ENCODE measurements at places on chromosomes 5 and 9. TPM values are rescaled to one million over a fixed set of nuclear protein-coding genes. Genes with fewer than 3 reads are reported as not detected.
A peak's percentile ranks its signal among the peaks of the same experiment; 100 is the strongest.

GRCh38 chr9:123914517-123915196, 15.3 kb downstream of the DENND1A start:
- no peak for DNase-seq

GRCh38 chr5:167029488-167029887, 1262.0 kb upstream of the WWC1 start:
- DNase-seq = no peak

- no peak for DNase-seq
Measured at GRCh38 chr9:83471241-83471640, 67.0 kb downstream of the FRMD3 start.

DNA sequence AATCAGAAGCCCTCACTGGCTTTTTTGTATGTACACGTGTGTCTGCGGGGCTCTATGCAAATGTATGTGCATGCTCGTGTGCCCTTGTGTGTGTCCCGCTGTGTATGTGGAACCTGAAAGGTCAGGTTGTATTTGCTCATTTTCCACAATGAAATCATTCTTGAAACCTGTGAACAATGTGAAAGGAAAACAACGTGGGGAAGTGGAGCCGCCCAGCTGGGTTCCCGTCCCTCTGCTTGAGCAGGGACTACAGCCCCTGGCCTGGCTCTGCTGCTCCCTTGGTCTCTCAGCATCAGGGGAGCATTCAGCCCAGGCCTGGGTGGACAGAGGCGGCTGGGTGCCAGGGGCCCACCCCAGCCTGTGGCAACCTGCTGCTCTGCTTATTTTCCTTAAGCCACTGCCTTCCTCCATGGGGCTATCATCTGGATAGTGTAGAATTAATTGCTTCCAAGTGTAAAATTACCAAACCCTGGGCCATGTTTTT, 3.0 kb downstream of the ECSCR start:
- peak; percentile 35 for DNase-seq

DNA sequence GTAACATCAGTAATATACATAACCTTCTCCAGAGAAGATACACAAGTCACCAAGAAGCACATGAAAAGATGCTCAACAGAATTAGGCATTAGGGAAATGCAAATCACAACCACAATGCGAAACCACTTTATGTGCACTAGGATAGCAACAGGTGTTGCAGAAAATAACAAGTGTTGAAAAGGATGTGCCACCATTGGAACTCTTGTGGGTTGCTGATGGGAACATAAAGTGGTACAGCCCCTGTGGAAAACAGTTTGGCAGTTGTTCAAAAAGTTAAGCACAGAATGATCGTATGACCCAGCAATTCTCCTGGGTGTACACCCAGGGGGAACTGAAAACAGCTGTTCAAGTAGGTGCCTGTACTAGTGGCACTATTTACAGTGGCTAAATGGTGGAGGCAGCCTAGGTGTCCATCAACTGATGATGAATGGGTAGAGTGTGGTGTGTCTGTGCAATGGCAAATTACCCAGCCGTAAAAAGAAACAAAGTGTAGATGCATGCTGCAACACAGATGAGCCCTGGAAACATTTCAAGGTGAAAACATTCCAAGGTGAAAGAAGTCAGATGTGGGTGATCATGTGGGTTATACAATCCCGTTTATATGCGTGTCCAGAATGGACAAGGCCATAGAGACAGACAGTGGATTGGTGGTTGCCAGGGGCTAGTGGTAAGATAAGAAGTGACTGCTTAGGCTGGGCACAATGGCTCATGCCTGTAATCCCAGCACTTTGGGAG, 27.2 kb downstream of the CCDC69 start:
- no peak for DNase-seq

- DNase-seq = no peak
Measured at GRCh38 chr5:112412346-112412745, 6.7 kb downstream of the EPB41L4A start.

DNA sequence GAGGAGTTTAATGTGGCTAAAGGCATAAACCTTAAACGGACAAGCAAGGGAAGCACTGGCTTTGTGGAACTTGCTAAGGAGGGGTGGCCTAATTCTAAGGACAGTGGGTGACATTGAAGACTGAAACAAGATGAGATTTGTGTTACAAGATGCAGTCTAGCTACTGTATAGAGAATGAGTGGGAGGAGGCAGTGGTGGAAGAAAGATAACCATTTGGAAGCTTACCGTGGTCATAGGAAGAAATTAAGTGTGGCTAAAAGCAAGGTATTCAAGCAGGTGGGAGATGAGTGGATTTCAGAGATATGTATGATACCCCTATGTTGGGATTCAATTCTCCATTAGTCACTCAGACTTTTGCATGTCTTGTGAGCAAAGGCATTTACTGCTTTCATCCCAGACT, 4.6 kb downstream of the PAM start:
- DNase-seq = no peak

DNA sequence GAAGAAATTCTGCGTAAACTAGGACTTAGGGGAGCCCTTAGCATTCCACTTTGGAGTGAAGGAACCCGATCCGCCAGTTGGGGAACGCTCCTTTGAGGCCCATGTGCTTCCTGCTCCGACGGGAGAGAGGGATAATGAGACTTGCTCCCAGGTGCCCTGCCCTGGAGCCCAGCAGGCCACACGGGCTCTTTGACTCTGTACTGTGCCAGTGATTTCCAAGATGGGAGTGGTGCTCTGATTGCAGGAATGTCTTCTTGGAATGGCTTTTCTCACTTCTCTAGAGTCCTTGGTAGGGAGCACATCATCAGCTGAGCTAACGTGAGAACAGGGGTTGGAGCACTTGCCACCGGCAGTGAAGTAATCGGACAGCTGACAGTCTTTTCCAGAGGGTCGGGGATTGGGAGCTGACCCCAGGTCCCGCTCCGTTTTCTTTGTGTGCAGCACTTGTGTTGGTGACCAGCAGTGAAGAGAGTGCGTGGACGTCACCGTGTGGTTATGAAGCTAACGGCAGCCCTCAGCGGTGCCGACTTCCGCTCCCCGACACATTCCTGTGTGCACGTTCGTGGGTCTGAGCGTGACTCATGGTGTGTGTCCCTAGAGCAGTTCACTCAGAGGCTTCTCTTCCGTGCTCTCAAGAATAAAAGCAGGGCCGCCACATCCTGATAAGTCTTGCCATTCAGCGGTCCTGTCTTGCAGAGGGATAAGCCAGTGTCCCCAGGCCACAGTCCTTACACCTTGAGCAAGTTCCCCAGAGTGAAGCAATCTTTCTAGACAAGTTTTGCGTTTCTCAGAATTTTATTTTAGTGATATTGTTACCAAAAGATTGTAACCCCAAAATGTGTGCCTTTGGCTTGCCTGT, 25.6 kb downstream of the ABL1 start:
- peak; percentile 83 for DNase-seq

DNA sequence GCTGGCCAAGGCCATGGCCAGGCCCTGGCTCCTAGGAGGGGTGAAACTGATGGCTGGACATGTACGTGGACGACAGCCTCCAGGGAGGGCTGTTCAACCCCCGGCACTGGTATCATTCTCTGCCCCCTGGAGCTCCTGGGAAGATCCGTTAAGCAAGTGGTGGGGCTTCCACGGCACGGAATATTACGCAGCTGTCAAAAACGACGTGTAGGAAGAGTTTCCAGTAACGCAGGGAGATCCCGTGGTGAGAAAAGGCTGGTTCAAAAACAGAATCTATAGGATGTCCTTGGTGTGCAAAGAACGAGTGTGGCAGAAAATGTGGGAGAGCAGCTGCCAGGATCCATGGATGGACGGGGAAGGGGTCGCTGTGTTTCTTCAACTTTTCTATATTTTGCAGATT, 36.3 kb upstream of the TMEM250 start:
- DNase-seq = no peak

- no peak for DNase-seq
Measured at GRCh38 chr5:82360022-82360421, 81.9 kb upstream of the RPS23 start.

- DNase-seq = no peak
Measured at GRCh38 chr5:10836986-10837385, 76.0 kb upstream of the DAP start.

DNA sequence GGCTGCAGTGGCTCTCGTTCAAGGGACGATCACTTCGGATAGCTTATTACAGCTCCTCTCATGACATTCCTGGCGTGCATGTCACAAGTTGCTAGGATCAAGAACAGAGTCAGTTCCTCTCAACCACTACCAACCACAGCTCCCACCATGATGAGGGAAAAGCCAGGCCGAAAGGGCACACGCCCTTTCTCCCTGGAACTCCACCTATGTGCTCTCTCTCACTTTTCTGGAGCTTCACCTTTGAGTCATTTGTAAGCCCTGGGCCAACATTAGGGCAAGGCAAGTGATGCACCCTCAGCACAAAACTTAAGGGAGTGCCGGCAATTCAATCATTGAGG, 1.6 kb downstream of the SPACA9 start:
- DNase-seq = no peak

- DNase-seq = no peak
Measured at GRCh38 chr5:42887575-42887974, 75.9 kb upstream of the SELENOP start.

GRCh38 chr9:110447476-110447875, 109.8 kb upstream of the TXNDC8 start:
- no peak for DNase-seq

DNA sequence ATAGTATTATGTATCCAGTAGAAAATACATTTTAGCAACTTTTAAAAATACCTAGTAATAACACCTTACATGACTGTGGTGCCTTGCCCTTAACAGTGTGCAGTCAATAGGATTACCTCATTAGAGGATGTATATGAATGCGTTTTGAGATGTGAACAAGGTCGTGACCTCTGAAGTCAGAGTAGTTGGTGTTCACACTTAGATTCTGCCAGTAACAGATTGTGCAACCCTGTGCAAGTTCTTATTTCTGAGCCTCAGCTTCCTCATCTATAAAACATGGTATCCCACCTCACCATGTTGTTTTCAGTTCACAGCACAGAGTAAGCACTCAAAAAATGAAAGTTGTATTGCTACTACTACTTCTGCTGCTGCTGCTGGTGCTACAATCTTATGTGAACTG, 347.3 kb downstream of the KDM4C start:
- DNase-seq = no peak

- no peak for DNase-seq
Measured at GRCh38 chr5:39755986-39756385, 331.2 kb upstream of the DAB2 start.

DNA sequence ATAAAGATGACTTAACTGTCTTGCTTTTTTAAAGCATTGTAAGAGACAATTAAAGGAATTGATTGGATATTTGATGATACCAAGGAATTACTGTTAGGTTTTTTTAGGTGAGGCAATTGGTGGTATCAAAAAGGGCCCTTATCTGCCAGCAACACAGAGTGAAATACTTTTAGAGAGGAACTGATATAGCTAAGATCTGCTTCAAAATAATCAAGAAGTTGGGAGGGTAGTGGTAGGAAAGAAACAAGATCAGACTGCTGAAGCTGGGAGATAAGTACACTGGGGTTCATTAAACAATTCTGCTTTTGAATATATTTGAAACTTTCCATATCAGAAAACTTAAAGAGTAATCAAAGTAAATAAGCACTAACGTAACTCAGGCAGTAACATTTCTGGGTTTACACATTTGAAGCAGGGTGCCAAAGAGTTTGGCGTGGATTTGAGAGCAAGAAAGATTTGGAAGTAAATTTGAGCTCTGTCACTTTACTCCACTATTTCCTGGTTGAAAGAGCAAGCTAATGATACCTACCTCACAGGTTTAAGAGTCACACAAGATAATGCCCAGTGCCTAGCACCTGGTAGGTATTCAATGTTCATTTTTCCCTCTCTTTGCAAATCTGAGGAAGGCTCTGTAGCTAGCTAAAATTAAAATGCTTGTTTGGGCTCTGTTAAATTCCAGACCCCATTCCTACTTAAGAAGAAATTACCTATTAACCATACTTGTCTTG, 6.9 kb downstream of the ERMP1 start:
- no peak for DNase-seq

DNA sequence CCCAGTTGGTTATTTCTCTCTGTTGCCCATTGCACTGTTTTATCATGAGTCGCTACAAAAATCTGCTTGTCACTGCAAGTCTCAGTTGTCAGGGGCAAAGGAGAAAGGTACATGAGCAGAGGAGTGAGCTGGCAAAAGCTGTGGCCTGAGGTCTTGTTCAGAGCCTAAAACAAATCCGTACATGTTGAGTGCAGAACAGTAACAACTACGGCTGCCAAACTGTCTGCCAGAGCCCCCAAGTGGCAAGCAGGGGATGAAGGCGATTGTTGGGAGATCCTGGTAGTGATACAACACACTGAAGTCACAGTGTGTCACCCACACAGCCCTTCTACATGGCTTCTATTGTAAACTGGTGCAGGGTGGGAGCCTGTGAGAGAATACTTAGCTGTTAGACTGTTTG, 50.9 kb downstream of the BRINP1 start:
- no peak for DNase-seq

- DNase-seq = peak; percentile 38
Measured at GRCh38 chr9:120434532-120434931, 145.4 kb downstream of the CDK5RAP2 start.

DNA sequence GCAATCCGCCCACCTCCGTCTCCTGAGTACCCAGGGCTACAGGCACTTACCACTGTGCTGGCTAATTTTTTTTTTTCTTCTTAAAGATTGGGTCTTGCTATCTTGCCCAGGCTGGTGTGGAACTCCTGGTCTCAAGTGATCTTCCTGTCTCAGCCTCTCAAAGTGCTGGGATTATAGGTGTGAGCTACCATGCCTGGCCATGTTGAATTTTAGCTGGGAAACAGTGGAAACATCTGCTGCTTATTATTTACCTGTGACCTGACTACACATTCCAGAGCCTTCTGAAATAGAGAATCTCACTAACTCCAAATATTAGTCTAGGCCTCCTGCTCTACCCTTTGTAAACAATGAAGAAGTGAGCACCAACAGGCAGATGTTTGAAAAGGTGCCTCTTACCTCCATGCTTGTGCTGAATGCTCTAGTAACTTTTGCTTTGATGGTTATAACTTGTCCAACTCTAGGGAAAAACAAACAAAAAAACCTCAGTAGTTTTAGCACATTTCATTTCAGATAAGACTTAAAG, 22.5 kb downstream of the ACOT12 start:
- DNase-seq = no peak

DNA sequence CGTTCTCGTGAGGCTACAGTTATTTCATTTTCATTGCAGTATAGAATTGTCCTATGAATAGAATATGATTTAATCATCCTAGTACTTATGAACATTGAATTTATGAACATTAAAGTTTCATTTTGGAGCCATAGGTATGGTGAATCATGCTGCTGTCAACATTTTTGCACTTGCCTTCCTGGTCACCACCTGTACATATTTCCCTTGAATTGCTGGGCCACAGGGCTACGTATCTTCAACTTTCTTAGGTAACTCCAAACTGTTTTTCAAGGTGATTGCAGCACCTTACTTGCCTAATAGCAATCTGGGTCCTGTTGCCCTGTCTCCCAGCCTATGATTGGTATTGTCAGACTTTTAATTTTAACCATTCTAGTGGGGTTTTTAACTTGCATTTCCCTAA, 6.5 kb upstream of the RNF145 start:
- DNase-seq = no peak

GRCh38 chr5:96049398-96050272, 88.0 kb upstream of the ELL2 start:
- DNase-seq = no peak

The FAM221B gene
- total RNA-seq = not detected

The BARHL1 gene
- total RNA-seq = not detected

The PKD2L2 gene
- total RNA-seq = 0.16 TPM

The SH3TC2 gene
- total RNA-seq = 9.4 TPM

The CDKN2B gene
- 0.82 TPM for total RNA-seq

The TLX3 gene
- total RNA-seq = not detected

The PCDHGC5 gene
- total RNA-seq = 2.9 TPM

The HK3 gene
- 3.5 TPM for total RNA-seq

The LCN9 gene
- not detected for total RNA-seq

The PCAT7 gene
- not detected for total RNA-seq

The RFESD gene
- total RNA-seq = 2.8 TPM

The ZBED3 gene
- 7.8 TPM for total RNA-seq

The GDNF gene
- total RNA-seq = 0.27 TPM
